ENCODE measurements at places on chromosomes 5 and 9. TPM values are rescaled to one million over a fixed set of nuclear protein-coding genes. Genes with fewer than 3 reads are reported as not detected.

DNA sequence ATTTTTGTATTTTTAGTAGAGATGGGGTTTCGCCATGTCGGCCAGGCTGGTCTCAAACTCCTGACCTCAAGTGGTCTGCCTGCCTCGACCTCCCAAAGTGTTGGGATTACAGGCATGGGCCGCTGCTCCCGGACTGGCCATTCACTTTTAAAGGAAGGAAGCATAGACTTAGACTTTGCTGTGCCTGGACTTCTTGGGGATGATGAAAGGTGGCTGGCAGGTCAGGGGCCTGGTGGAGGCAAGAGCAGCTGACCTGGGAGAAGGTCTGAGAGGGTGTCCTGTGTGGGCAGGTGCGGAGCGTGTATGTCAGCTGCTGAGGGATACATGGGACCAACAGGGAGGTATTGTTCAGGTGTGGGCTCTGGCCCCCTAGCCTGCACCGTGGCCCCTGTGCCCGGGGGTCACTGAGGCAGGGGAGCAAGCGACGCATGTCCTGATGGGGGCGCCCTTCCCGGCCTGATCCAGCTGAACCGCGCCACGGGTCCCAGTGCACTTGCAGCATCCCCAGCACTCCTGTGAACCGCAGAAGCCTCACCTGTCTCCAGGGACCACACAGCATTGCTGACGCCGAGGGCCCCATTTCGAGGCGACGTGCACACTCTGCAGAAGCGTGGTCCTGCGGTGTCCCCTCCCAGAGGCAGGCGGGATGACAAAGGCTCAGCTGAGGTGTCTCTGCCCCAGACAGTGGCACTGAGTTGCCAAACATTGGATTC lies 23.1 kb downstream of the NDUFS6 start:
- DNase-seq: no peak

GRCh38 chr9:4894076-4894475 lies 91.0 kb upstream of the JAK2 start:
- DNase-seq: no peak

DNA sequence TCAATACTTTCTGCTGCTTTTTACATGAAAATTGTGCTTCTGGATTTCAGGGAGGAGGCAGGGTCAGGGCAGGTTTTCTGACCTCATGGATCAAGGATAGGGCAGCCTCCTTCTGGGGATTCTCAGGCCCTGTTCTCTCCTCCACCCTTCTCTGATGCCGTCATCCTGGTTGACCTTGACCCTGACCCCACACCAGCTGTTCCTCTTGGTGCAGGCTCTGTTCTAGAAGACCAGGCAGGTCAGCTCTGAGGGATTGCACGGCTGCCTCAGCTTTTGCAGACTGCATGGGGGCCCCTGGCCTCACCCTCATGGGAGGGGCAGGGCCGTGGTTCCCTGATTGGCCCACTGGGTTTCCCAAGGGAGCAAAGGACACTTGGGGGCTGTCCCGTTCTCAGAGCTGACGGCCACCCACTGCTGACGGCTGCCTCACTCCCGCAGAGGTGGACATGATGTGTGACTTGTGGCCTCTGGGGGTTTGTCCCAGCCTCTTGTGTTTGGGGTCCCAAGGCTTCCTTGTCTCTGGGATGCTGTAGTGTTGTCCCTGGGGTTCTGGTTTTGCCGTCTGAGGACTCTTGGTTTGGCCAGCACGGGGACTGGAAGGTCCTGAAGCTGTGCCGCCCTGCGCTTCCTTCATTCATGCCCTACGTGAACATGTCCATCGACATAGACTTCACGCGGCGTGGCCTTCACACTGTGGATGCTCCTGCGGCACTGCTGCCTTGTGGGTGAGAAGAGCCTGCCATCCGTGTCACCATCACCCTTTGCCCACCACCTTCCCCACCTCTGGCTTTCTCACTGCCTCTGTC lies 34.5 kb downstream of the CEP72 start:
- no peak for DNase-seq

- peak; percentile 45 for DNase-seq
Observed at GRCh38 chr9:38641985-38642864, 21.8 kb upstream of the ANKRD18A start.

Gene ANKRD55
- not detected for total RNA-seq

- DNase-seq: no peak
Observed at GRCh38 chr9:68721666-68722330, 16.8 kb downstream of the PIP5K1B start.

Gene FBP2
- total RNA-seq: 29.3 TPM

DNA sequence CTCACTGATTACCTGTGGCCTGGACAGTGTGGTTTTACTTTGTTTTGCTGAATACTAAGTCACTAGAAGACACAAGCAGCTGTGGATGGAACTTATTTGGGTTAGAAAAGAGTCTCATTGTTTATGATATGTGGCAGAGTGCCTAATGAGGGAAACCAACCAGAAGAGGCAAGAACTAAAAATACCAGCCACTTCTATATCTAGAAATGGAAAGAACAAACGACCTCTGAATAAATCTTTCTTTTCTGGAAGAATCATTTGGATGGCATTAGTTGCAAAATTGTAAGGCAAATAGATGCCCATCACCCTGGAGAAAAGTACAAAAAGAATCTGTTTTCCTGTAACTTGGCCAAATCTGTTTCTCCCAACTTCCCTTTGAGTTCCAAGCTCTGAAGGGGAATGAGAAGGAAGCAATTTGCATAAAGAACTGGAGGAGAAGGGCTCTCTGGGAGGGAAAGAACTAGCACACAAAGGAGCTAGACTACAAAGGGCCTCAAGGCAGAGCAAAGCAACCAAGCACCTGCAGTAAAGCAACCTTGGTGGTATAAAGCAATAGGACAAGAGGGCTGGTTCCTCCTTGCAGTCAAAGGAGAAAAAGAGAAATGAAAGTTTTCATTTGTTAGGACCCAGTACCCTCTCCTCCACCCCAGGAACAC lies 455.4 kb downstream of the CAAP1 start:
- no peak for DNase-seq

DNA sequence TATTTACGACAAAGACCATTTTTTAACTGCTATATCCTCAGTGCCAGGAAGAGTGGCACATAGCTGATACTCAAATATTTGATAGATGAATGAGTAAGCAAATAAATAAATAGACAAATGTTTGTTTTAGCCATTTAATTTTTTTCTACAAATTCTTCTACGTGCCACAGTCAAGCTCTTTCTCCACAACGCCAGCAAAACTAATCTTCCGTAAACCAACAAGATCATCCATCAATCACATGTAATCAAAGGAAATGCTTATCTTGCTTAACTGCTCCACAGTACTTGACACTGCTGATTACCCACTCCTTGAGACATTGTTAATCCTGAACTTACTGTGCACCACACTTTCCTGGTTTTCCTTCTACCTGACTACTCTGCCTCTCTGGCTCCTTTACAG lies 136.7 kb downstream of the EDIL3 start:
- no peak for DNase-seq

DNA sequence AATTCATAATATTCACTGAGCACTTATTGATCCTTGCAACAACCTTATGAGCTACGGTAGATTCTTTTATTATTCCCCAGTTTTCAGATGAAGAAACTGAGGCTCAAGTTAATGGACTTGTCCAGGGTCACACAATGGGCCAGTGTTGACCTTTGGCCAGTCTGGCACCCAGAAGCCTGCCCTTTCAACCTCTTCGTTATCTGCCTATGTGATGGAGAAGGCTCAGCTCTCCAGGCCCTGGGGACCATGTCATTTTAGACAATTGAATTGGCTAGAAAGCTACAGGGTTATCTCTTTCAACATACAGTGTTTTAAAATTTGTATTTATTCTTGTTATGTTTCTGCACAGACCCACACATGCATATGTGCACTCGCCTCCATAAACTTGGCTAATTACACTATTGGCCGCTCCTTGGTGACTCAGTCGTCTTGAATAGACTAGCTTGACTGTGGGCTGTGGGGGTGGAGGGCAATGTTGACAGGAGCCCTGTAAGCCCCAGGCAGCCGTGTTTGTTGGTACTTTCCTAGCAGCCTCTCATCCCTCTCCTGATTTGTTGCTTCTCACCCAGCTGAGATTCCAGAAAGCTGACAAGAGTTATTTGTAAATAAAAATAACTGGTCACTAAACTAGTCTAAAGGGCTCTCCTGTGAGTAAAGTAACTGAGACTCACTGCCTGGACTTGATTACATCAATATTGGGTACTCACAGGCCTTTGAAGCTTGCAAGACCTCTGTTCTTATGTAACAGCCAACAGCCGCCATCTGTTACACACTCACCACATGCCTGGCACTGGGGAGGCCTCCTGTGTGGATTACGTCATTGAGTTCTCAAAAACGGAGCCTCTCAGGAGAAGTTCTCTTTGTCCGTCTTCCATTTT lies 8.5 kb upstream of the ANGPTL2 start:
- no peak for DNase-seq

- DNase-seq: no peak
Observed at GRCh38 chr5:64195981-64196380, 30.3 kb downstream of the RNF180 start.

GRCh38 chr9:86624630-86625029 lies 270.4 kb upstream of the TUT7 start:
- no peak for DNase-seq

DNA sequence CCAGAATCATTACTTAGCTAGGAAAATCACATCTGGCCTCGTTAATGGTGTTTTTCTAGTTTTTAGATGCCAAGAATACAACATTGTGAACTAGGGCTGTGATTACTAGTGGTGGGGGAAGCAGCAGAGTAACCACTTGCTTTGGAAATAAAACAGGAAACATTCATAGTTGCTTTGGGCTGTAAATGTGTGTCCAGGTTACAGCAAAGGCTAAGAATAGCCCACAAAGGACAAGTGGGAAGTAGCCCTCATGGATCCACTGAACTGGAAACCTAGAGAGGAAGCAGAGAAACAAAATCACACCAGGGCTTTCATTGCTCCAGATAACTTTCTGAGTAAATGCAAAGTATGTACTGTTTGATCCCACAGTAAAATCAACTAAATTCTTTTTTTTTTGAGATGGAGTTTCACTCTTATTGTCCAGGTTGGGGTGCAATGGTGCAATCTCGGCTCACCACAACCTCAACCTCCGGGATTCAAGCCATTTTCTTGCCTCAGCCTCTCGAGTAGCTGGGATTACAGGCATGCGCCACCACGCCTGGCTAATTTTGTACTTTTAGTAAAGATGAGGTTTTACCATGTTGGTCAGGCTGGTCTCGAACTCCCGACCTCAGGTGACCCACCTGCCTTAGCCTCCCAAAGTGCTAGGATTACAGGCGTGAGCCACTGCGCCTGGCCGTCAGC lies 56.2 kb upstream of the TNFSF15 start:
- DNase-seq: peak; percentile 29

DNA sequence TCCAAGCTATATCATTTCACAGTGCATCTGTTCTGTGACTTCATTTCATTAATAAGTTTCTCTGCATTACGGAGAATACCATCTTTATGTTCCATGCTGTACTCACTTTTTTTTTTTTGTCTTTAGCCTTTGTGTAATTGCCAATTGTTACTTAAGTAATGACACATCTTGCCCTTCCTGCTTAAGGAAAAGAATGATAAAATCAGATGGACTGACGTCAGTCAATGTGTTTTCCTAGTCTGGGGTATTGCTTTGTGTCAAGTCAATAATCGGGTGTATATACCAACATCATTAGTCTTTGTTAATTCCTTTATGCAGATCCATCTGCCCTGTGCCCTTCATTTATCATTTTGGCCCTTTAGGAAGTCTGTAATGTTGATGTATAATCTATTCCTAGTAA lies 133.5 kb downstream of the CD180 start:
- no peak for DNase-seq

DNA sequence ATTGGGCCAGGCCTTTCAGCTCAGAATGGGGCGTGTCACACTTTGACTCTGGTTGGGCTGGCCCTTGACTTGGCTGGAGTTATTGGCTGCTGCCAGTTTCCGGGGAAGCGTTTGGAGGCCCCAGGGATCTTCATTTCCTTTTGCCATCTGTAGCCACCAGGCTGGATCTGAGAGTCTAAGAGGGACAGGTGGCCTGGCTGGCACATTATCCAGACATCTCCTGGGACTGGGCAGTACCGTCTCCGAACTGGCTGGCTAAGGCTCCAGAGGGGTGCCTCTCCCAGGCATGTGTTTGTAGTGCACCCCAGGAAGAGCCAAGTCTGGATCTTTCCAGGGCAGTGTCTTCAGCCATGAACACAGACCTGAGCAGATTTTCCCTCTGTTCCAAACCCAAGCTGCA lies 9.7 kb upstream of the JADE2 start:
- DNase-seq: no peak

- DNase-seq: no peak
Observed at GRCh38 chr9:92807031-92807756, 42.6 kb upstream of the BICD2 start.

DNA sequence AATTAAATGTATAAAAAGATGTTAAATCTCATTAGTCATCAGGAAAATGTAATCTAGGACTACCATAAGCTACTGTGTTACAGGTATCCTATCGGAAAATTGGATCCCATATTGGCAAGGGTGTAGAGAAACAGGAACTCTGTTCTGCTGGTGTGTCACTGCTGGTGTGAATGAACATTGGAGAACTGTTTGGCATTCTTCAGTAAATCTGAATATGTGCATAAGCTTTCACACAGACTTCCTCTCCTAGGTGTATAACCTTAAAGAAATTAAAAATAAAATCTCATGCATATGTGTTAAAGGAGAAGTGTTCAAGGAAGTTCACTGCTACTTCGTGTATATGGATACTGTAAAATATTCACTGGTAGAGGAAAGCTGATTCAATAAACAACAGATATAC lies 484.6 kb upstream of the TLE4 start:
- no peak for DNase-seq

DNA sequence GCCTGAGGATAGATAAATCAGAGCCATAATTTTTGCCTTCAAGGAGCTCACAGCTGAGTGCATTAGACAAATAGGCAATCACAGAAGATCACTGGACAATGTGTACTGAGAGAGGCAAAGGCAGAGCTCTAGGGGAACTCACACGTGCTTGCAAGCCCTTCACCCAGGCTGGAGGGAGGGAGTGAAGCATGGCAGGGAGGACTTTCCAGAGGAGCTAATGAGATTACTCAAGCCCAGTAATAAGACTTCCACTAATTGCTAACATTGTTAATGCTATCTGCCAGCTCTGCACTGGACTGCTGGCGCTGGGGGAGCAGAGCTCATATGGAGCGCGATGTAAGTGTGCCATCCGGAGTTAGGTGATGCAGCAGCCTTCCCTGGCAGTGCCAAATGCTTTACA lies 408.4 kb downstream of the NTRK2 start:
- DNase-seq: peak; percentile 36

- no peak for DNase-seq
Observed at GRCh38 chr5:35212122-35212982, 17.9 kb downstream of the PRLR start.

DNA sequence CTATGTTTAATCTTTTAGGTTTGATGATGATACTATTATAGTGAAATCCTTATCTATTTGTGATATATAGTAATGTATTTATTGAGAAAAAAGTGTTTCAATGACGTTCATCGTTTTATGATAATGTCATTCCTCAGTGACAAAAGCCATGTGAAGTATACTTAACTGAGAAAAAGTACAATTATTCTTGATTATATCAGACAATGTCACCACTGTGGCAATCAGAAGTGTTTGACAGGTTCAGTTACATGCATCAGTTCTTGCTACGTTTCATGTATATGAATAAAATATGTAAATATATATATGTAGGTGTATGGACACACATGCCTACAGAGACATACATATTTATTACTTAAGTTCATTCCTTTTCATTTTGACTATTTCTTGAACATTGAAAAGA lies 341.5 kb upstream of the CDH10 start:
- no peak for DNase-seq
